ENCODE measurements at places on chromosomes 7 and 10.

DNA sequence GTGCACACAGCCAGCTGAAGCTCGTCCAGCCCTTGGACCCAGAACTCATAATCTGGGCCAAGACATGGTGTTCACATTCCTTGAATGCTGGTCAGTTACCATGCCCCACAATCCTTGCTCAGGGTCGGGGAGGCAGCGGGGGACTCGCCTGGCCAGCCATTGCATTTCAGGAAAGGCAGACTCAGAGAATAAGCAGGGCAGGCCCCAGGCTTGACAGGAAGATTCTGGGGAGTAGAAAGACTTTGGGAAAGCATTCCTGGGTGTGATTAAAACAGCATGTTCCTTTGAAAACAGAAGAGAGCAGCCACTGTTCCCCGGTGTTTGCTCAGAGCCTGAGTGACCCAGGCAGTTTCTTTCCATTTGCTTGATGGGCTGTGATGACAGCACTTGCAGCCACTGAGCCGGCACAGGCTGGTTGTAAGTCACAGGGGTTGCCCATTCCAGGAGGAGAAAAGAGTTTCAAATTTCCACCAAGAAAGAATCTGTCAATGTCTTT, 473.7 kb downstream of the TYW1 start:
- DNase-seq, result no peak

DNA sequence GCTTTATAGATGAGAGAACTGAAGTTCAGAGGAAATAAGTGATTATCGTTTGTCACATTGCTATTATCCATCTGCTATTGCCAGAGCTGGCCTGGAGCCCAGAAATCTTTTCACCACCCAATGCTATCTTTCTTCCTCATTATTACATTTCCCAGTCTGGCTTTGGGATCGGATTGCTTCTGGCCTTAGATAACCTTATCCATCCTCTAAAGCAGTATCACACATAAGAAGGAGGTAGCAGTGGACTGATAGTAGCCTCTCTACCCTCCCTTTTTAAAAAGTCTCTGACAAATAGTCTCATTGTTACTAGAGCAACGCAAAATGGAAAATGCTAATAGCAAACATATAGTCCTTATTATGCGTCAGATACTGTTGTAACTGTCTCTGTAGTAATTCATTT, 1.3 kb upstream of the CLDN12 start:
- DNase-seq, result no peak

DNA sequence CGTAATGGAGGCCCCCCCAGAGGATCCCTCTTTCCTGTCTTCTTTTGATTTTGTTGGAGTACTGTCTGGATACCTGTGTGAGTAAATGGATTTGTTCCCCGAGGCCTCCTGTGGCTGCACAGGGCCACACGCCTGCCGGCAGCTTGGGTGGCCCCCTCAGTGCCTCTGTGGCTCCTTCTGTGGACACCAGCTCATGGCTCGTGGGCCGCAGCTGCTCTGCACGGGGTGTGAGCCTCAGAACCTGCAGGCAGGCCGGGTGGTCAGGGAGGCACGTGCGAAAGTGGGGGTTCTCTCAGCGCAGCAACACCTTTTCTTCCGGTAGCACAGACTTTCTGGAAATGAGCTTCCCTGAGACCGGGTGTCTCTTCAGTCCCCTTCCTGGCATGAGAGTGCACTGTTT, 70.3 kb downstream of the WDR37 start:
- no peak for DNase-seq

- no peak for DNase-seq
Observed at GRCh38 chr7:87541648-87542047, 59.0 kb downstream of the ABCB1 start.

GRCh38 chr7:106038916-106039315, 73.2 kb downstream of the SYPL1 start:
- no peak for DNase-seq

GRCh38 chr7:137890449-137890921, 43.7 kb upstream of the DGKI start:
- no peak for DNase-seq

Data from activated effector memory CD4-positive, alpha-beta T cell treated with Interleukin-2 at 50 U/mL for 16 hours (primary cell).